ENCODE measurements at places on chromosomes 5 and 9. TPM values are rescaled to one million over a fixed set of nuclear protein-coding genes. Genes with fewer than 3 reads are reported as not detected.

POLR3G gene
- total RNA-seq, result 1.7 TPM

MARVELD2 gene
- total RNA-seq, result 51.0 TPM

ARID3C gene
- not detected for total RNA-seq

NSMF gene
- 47.8 TPM for total RNA-seq

BRD3OS gene
- 5.2 TPM for total RNA-seq

RGS7BP gene
- 0.35 TPM for total RNA-seq

ENHO gene
- total RNA-seq, result 1.2 TPM

GPR151 gene
- not detected for total RNA-seq

PITX1 gene
- 9.9 TPM for total RNA-seq

ABLIM3 gene
- 2.3 TPM for total RNA-seq

PCDHB8 gene
- 0.40 TPM for total RNA-seq

CDH6 gene
- total RNA-seq, result 0.52 TPM

PAEP gene
- total RNA-seq, result not detected

TRPM6 gene
- 15.1 TPM for total RNA-seq

SH3RF2 gene
- 59.3 TPM for total RNA-seq

STKLD1 gene
- total RNA-seq, result 0.45 TPM

ACSL6 gene
- total RNA-seq, result 0.93 TPM

LPAR1 gene
- total RNA-seq, result 16.5 TPM

RNF183 gene
- 0.57 TPM for total RNA-seq

ACOT12 gene
- not detected for total RNA-seq

CDC20B gene
- total RNA-seq, result not detected

LMBRD2 gene
- total RNA-seq, result 12.7 TPM

FBP2 gene
- not detected for total RNA-seq

CHSY3 gene
- total RNA-seq, result 0.42 TPM

NUP155 gene
- 36.3 TPM for total RNA-seq

PCDHB12 gene
- 0.56 TPM for total RNA-seq

RMRP gene
- 17,917 TPM for total RNA-seq

PCDHA4 gene
- 0.58 TPM for total RNA-seq

TMEM252 gene
- not detected for total RNA-seq

EPB41L4B gene
- total RNA-seq, result 151 TPM

LCN1 gene
- not detected for total RNA-seq

ARL14EPL gene
- not detected for total RNA-seq

C9orf43 gene
- 0.61 TPM for total RNA-seq

PTPDC1 gene
- 5.4 TPM for total RNA-seq

CNTFR gene
- total RNA-seq, result 1.9 TPM

ENTREP1 gene
- 1.7 TPM for total RNA-seq

PGM5 gene
- 7.7 TPM for total RNA-seq

MEIKIN gene
- total RNA-seq, result not detected

ADRB2 gene
- total RNA-seq, result 0.94 TPM

FBXO4 gene
- total RNA-seq, result 8.6 TPM

RETREG1 gene
- 56.8 TPM for total RNA-seq

NR2F1 gene
- 2.9 TPM for total RNA-seq

SLC6A3 gene
- total RNA-seq, result not detected

IL13 gene
- total RNA-seq, result not detected

GRXCR2 gene
- not detected for total RNA-seq

PCDHA11 gene
- not detected for total RNA-seq

SPATA31E1 gene
- 0.07 TPM for total RNA-seq

GGTA1 gene
- total RNA-seq, result 4.2 TPM

SPARC gene
- 107 TPM for total RNA-seq

REEP2 gene
- total RNA-seq, result 0.42 TPM

SH3PXD2B gene
- 13.2 TPM for total RNA-seq

PTPRD gene
- 60.1 TPM for total RNA-seq

BTNL8 gene
- 51.6 TPM for total RNA-seq

N4BP3 gene
- 2.2 TPM for total RNA-seq

LCP2 gene
- total RNA-seq, result 13.4 TPM

C9orf153 gene
- total RNA-seq, result not detected

PIK3R1 gene
- 58.1 TPM for total RNA-seq

SPIN1 gene
- 51.4 TPM for total RNA-seq

Data from colonic mucosa (tissue), 4 donors.